ENCODE measurements at places on chromosomes 4 and X.

DNA sequence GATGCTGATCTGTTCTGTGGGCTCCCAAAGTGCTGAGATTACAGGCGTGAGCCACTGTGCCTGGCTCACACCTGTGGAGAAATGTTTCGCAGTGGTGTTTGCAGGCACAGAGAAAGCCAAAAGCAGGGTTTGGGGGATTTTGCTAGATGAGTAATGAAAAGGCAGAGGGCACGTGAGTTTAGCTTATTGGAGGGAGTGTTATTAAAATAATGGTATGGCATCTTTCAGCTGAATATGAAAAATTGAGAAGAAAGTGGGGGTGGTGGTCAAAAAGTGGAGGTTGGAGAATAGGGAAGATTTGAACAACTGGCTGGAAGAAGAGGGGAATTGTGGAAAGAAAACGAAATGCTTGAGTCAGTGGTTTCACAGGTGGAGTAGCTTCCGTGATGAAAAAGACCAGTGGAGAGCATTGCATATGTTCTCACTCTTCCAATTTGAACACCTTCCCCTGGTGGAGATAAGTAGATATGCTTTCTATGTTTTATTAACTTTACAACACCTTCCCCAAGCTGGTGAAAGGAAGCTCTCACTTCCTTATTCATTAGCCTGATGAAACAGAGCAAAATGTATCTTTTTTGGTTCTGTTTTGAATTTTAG lies 1.1 kb upstream of the CHST7 start:
- no peak for DNase-seq

GRCh38 chr4:70997036-70997435 lies 3.6 kb downstream of the DCK start:
- DNase-seq: no peak

GRCh38 chrX:17485391-17485790 lies 110.4 kb downstream of the NHS start:
- DNase-seq: no peak

GRCh38 chr4:142817442-142817841 lies 28.7 kb downstream of the INPP4B start:
- no peak for DNase-seq

- no peak for DNase-seq
Measured at GRCh38 chr4:88697141-88697540, 488 bp downstream of the NAP1L5 start.

GRCh38 chrX:119602701-119603255 lies 3.4 kb downstream of the NKRF start:
- no peak for DNase-seq

All from D341Med (cell line).